ENCODE measurements at places on chromosomes 13 and 19.

GRCh38 chr13:77139306-77139705 is 112.3 kb upstream of the FBXL3 start:
- no peak for DNase-seq

GRCh38 chr19:38190061-38190460 is 34.0 kb downstream of the DPF1 start:
- DNase-seq = peak; percentile 3

- peak; percentile 71 for DNase-seq
Measured at GRCh38 chr13:113474179-113474578, 16.3 kb downstream of the DCUN1D2 start.

DNA sequence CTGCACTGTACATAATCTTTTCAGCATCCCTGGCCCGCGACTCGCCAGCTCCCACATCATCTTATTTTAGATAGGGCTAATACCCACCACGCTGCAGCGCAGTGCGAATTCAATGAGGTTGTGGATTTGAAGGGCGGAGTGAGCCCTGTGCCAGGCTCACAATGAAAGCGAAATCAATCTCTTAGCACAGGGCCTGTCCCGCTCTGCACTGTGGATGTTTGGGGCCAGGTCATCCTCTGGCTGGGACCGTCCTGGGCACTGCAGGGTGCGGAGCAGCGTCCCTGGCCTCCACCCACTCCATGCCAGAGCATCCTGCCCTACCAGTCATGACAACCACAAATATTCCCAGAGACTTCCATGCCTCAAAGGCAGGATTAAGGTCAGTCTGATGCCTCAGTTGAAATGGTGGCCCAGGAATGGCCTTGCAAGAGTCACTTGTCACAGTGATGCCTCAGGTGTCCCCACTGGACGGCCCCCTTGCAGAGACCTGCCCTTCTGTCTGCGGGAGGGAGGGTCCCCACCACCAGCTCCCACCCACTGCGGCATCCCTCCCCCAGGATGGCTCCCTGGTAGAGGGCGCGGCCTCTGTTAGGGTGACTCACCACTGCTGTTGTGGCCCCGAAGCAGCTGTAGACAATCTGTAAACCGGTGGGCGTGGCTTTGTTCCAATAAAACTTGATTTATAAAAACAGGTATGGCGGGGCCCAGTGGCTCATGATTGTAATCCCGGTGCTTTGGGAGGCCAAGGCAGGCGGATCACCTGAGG is 5.6 kb downstream of the UHRF1 start:
- DNase-seq = peak; percentile 51

GRCh38 chr13:72657379-72657778 is 70.0 kb downstream of the MZT1 start:
- DNase-seq = no peak

All from inflammatory macrophage treated with lipopolysaccharide for 1 hour (primary cell).